ENCODE measurements at places on chromosomes 12 and 14.
A peak's percentile ranks its signal among the peaks of the same experiment; 100 is the strongest.

GRCh38 chr12:79558924-79559469, 131.8 kb downstream of the PAWR start:
- DNase-seq: no peak

- no peak for DNase-seq
Measured at GRCh38 chr12:131153956-131154355, 200.2 kb downstream of the ADGRD1 start.

GRCh38 chr12:64900540-64900939, 76.1 kb downstream of the TBC1D30 start:
- peak; percentile 35 for DNase-seq

- DNase-seq: peak; percentile 6
Measured at GRCh38 chr14:74979442-74980397, 23.0 kb upstream of the EIF2B2 start.

Measured in AG08396 (cell line).